ENCODE measurements at places on chromosomes 6 and 20. TPM values are rescaled to one million over a fixed set of nuclear protein-coding genes. Genes with fewer than 3 reads are reported as not detected.

CST5 gene
- total RNA-seq: not detected

- no peak for DNase-seq
These were observed 33.6 kb upstream of the BTN3A2 start for GRCh38 chr6:26331218-26332073.

- no peak for DNase-seq
These were observed 56.7 kb downstream of the ISM1 start for GRCh38 chr20:13277663-13278295.

SRMS gene
- 0.11 TPM for total RNA-seq

DNA sequence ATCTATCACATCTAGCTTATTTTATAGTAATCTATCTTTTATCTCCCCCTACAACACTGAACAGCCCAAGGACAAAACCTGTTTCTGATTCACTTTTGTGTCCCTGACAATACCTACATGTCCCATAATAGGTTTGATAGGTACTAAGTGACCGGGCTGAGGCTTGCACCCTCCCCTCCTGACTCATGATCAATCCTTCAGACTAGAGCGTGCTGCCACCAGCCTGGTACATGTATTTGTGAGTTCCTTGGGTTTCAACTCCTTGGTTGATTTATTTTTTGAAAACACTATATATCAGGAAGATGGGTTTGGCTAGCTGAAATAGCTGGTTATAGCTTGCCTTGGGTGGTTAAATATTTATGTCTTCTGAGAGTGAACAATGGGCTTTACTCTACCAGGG is 41.6 kb upstream of the RAB23 start:
- DNase-seq: no peak

DNA sequence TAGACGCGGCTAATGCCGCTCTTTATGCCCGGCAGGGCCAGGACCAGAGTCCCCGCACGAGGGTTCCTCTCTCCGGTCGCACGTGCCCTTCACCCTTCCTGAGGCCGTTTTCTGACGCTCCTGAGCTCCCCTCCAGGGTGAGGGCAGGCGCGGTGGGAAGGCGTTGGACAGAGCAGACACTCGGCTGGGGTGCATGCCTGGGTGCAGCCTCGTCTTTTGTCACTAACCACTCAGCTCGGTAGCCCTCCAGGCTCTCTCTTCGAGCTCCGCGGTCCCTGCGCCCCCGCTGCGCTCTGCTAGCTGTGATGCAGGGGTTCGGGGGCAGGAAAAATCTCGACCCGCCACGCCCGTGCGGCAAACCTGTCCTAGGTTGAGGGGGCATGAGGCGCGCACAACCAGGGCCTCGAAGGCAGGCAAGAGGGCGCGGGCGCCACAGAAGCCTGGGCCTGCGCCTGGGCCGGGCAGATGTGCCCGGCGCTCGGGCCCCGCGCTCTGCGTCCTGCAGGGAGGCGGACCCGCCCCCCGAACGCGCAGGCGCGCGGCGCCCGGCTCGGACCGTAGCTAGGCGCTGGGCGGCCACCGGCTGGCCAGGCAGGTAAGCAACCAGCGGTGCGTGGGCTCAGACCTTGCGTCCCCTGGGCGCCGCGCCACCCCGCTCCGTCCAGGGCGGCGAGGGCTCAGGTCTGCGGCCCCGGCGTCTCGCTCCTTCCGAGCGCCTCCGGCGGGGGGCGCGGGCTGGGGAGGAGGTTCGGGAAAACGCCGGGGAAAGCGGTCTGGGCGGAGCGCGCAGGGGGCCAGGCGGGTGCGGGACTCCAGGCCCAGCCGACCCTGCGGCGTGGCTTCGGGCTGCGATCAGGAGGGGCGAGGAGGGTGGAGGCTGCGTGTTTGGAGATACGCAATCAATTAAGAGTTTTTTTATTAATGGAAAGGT is at the start of gene L3MBTL1:
TSS of gene L3MBTL1 (plus strand) at position 548 of the 931 bp plus-strand sequence. CDS start 5,807 bp downstream, outside the sequence.
- DNase-seq: no peak

- no peak for DNase-seq
These were observed 60.0 kb downstream of the PTPN1 start for GRCh38 chr20:50569864-50570836.

DNA sequence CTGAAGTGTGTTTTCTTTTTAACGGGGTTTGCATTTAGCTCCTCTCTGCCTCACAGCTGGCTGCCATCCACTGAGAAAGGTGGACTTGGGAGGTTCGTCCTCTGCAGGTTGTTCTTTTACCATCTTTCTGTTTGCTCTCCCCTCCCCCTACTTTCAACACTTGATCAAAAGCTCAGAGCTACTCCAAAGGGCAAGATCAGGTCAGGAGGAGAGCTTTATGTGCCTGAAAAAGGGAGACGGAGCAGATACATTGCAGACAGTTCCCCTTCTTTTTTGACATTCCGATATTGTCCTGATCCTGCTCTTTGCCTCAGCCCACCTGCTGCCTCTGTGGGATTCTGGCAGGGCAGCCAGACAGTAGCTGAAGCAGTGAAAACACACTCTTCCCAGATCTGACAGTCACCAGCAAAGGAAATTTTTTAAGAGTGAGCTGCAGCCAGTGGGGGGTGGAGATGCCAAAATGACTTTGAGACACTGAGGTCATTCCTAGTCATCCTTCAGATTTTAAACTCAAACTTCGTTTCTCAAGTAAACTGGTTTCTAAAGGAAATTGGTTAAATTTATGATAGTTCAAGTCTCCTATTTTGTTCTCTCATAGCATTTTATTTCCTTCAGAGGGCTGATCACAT is 26.5 kb downstream of the SMLR1 start:
- peak; percentile 15 for DNase-seq

GRCh38 chr6:73169111-73169510 is 56.2 kb downstream of the KHDC1L start:
- DNase-seq: no peak

KCNK16 gene
- total RNA-seq: not detected

DNA sequence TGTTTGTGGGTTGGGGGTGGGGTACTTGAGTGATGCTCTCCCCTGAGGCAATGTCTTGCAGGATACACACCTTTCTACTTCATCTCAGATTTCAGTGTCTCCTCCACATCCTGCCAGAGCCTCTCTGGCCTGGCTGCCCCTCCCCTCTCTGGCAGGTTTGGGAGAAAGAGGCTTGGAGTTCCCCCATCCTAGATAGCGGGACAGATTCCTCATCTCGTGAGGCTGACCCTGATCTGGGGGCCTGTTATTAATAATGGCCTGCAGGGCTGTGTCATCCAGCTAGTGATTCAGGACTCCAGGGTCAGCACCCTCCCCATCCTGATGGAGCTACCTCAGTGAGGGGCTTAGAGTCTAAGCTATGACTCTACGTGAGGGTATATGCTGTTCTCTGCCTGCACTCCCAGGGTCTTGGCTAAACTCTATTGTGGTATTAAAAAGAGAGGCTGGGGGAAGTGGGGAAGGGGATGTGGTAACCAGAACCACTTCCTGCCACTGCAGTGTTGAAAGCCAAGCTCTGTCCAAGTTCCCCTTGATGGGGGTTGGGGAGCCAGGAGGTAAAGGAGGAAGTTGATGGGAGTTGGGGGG is 3.7 kb upstream of the MMP9 start:
- DNase-seq: peak; percentile 84

EPPIN gene
- not detected for total RNA-seq

TPD52L1 gene
- 48.9 TPM for total RNA-seq

DNA sequence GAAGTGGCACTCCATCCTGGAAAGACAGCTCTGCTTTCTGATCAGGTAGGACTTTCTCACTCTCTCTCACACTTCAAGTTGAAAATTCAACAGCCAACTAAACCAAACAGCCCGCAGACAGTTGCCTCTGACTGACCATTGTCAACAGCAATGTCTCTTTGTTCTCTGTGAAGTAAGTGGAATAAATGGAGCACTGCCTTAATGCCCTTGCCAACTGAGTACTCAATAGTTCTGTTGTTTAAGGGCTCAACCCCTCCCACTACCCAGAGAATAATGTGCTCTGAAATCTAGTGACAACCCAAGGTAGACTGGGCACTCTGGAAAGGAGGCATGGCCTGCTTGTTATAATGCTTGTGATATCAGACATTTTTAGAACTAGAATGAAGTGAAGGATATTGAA is 16.8 kb upstream of the BCLAF1 start:
- no peak for DNase-seq

- DNase-seq: no peak
These were observed 19.2 kb upstream of the ZSCAN9 start for GRCh38 chr6:28205879-28206278.

- no peak for DNase-seq
These were observed 17.9 kb upstream of the SNHG17 start for GRCh38 chr20:38452880-38453624.

GRCh38 chr20:59320426-59320825 is 20.0 kb downstream of the EDN3 start:
- DNase-seq: no peak

Data from foreskin keratinocyte (primary cell).